Ureter (tissue), 1 donor: ENCODE measurements at places on chromosomes 3 and 15. TPM values are rescaled to one million over a fixed set of nuclear protein-coding genes. Genes with fewer than 3 reads are reported as not detected.

Gene GHSR
- total RNA-seq, result not detected

Gene MRPL46
- 31.0 TPM for total RNA-seq

Gene IL12A
- total RNA-seq, result 1.1 TPM

Gene GOLGA6D
- total RNA-seq, result not detected

Gene UBE2Q2
- 29.1 TPM for total RNA-seq

Gene SAMD7
- total RNA-seq, result not detected

Gene GRK7
- not detected for total RNA-seq

Gene NPAP1
- total RNA-seq, result 2.2 TPM
